ENCODE measurements at places on chromosomes 1 and 21.

DNA sequence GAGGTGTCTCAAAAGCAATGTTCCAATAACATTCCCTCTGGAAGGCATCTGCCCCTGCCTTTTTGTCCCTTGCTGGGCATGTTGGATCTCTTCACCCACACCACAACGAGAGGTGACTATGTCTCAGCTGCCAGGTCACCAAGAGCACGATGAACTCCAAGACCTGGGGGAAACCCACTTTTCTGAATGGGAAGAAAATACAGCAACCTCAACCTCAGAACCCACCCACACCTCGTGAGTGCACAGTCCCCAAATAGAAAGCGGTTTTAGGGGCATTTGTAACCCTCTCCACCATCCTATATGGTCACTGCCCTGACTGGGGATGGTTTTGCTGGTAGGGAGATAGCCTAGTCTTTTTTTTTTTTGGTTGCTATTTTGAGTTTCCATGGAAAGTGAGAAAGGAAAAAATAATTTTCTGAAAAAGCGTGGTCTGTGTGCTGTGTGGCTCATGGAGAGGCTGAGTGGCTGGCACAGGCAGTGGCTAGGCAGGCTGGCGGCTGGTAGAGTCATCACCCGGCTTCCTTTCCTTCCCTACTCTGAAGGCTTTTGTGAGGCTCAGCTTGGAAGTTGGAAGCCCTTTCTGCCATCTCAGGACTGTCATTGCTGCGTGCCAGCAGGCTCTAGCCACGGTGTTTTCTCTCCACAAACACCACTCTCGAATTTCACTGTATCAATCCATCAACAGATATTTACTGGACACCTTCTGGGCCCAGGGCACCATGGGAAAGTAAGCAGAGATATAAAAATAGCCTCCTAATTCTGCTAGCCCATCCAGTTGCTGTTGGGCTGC is 15.8 kb downstream of the TSPAN2 start:
- DNase-seq, result no peak

DNA sequence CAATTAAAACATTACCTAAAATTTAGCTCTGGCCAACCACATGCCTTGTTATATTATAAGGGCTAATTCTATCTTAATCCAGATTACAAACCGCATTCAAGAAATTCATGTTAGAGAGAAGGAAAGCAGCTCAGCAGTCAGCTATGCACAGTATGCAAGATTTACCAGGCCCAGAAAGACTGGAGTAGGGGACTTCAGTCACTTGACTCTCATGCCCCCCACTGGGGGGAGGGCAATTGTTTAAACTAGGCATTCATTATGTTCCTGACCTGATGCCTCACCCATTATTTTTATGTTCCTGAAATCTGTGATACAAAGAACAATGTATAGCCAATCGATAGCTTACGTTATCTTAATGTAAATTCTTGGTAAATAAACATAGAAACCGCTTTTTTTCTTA is 96.9 kb downstream of the ZNF644 start:
- DNase-seq, result no peak

GRCh38 chr21:41766883-41767605 is at the start of gene RIPK4:
RIPK4 (minus strand) TSS chr21:41767052; CDS start chr21:41767041, 11 bp downstream.
- peak; percentile 28 for DNase-seq

DNA sequence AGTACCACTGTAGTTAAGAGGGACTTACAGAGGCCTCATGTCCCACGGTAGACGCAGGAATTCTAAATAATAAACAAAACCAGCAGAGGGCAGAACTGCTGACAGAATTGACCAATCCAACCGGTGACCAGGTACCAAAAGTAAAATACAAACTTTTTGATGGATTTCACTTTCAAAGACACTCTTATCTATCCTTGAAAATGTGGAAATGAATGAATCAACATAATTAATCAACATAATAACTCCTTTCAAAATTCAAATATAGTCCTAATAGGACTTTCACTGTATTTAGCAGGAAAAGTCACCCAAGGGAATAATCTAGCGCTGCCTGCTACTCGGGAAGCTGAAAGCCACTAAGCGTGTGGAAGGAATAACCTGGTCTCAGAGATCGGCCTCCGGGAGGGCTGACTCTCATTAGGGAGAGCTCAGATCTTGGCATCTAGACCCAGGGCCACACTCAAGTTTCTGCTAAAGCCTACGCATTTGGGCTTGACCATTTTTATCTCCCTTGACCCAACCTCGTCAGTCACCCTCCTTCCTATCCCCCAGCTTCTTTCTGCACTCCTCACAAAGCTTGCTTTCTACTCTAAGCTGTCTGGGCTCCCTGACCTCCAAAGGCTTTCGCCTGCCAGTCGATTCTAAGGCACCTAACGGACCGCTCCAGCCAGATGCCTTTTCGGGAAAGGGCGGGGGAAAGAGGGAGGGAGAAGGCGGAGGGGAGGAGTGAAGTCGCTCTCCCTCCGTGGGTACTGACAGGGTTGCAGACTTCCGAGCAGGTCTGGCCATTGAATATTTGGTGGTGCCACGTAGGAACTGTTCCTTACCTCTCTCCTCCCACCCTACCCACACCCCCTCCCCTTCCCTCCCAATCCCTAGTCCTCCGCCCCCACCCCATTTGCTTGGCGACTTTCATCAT is 1.6 kb downstream of the COL11A1 start:
- DNase-seq, result no peak

DNA sequence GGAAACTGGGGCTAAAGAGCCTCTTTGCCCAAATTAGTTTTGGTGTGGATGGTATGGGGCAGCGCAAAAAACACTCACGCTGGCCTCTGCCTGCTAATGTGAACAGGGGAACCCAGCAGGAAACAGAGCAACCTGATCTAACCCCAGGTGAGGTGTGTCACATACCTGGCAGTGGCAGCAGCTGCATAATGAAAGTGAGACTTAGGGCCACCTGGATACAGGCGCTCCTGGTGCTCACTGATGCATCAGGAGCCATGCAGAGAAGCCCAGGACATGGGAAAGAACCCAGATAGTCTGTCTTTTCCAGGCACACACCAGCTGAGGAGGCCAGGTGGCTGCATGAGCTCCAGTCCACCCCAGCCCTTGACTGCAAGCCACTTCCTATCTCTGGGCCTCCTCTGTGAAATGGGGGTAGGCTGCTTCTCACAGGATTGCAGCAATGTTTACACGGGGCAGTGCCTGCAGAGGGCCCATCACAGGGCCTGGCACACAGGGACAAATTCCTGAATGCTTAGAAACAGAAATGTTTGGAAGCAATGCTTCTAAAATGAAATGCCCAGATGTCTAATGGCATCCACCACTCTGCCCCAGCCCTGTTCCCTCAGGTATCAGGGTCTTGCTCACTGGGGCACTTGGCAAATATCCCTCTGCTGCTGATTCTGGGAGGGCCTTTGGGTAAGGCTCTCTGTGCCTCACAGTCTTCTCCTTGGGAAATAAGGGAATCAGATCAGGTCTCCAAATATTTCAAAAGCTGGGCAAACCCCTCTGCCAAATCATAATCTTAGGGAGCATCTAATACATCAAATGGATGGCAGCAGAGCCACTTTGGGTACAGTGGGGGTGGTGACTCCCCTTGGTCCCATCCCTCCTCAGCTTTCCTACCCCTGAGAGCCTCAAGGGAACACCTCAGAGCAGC is 19.9 kb downstream of the DHCR24 start:
- no peak for DNase-seq

- DNase-seq, result no peak
These were observed 173.2 kb downstream of the ROR1 start for GRCh38 chr1:63946866-63947491.

DNA sequence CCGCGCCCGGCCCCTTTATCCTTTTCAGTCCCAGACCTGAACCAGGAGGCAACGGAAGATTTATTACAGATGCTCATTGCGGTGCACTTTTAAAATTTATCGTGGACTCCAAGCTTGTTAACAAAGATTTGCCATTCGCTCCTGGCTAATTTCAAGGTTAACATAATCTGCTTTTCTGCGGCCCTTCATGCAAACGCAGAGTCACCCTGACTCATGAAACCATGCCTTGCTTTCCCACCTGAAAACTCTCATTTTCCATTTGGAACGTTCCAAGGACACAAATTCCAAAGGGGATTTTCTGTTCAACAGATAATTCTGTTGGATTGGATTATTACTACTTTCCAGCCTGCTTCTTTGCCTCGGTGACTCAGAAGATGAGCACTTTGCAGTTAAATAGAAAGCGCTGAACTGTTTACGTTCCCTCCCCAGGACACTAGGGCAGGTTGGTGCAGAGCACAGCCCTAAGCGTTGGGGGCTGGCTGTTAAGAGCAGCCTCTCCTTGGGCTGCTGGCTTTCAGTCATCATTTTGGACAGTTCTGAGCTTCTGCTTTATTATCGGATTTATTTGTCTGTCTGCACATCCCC is 51.1 kb downstream of the CD247 start:
- DNase-seq, result no peak

- no peak for DNase-seq
These were observed 81.1 kb downstream of the LHX4 start for GRCh38 chr1:180311011-180311730.

GRCh38 chr1:34328281-34328799 is 151.6 kb downstream of the C1orf94 start:
- no peak for DNase-seq

DNA sequence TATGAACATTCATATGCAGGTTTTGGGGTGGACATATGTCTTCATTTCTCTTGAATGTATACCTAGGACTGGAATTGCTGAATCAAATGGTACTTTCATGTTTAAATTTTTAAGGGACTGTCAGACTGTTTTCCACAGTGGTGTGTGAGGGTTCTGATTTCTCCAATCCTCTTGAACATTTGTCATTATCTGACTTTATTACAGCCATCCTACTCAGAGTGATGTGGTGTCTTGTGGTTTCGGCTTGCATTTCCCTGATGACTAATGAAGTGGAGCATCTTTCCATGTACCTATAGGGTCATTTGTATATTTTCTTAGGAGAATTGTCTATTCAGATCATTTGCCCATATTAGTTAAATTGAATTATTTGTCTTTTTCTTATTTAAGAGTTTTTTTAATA is 35.4 kb upstream of the ZNF281 start:
- DNase-seq, result no peak

DNA sequence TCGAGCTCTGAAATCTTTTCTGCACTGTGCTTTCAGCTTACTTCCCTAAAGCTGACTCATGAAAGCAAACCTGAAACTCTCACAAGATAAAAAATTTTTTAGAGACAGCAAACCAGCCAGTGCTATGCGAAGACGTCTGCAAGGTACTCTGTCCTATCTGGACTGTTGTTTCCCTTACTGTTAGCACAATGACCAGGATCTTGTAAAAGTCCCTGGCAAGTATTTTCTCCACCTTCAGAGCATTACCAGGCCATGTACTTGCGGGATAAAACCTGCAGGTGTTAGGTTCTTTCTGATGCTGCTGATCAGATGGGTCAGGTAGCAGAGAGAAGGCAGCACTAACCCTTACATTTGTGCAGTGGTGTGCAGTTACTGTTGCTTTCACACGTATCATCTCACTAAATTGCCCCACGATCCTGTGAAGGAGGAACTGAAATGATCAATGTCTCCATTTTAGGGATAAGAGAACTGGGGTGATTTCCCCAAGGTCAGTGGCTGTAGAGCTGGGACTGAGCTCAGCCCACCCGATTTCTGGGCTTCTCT is 56.6 kb downstream of the PLXNA2 start:
- no peak for DNase-seq

GRCh38 chr1:3898994-3899753 is 898 bp downstream of the C1orf174 start:
- DNase-seq, result no peak

- no peak for DNase-seq
These were observed 8.2 kb downstream of the AMPD2 start for GRCh38 chr1:109627692-109628399.

- no peak for DNase-seq
These were observed at the start of gene KRTAP25-1 for GRCh38 chr21:30289215-30289614. KRTAP25-1 (minus strand) TSS chr21:30289514; CDS start chr21:30289490, 24 bp downstream.

GRCh38 chr1:24413350-24414163 is at the start of gene STPG1:
STPG1 (minus strand) TSS chr1:24413782; CDS start chr1:24401388, 12,394 bp downstream.
- DNase-seq, result peak; percentile 57

DNA sequence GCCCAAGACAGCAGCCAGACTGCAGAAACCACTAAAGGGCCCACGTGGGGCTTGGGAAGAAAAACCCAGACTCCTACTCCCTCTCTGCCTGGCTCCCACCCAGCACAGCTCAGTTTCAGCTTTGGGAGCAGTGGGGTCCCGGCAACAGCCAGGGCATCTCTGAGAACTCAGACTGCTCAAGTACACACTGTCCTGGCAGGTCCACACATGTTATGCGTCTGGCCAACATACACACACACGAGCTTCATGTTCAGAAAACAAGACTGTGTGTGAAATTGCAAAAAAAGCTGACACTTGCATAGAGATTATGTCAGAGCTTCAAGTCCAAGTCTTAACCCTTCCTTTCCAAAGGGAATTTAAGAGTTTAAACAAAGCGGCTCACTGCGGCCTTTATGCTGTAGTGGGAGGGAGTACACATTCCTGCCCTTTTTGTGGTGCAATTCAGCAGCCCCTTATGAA is 136.6 kb upstream of the CD34 start:
- DNase-seq, result no peak

GRCh38 chr1:234999513-234999940 is 129.1 kb downstream of the TOMM20 start:
- DNase-seq, result no peak

DNA sequence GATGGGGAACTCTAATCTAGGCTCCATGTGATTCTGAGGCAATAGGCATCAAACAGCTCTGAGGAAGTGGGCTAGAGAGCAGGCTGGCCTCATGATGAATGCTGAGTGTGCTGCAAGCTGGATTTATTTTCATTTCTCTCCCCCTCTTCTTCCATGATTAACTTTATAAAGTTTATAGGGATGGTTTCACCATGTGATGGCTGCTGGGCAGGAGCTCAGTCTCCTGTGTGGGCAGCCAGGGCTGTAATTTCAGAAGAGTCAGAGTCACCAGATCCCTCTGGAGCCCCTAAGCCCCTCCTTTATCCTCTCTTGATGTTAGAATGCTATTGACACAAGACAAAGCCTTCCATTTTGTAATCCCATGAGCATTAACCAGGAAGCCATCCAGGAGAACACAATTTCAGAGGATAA is 143.6 kb downstream of the CNIH3 start:
- no peak for DNase-seq

DNA sequence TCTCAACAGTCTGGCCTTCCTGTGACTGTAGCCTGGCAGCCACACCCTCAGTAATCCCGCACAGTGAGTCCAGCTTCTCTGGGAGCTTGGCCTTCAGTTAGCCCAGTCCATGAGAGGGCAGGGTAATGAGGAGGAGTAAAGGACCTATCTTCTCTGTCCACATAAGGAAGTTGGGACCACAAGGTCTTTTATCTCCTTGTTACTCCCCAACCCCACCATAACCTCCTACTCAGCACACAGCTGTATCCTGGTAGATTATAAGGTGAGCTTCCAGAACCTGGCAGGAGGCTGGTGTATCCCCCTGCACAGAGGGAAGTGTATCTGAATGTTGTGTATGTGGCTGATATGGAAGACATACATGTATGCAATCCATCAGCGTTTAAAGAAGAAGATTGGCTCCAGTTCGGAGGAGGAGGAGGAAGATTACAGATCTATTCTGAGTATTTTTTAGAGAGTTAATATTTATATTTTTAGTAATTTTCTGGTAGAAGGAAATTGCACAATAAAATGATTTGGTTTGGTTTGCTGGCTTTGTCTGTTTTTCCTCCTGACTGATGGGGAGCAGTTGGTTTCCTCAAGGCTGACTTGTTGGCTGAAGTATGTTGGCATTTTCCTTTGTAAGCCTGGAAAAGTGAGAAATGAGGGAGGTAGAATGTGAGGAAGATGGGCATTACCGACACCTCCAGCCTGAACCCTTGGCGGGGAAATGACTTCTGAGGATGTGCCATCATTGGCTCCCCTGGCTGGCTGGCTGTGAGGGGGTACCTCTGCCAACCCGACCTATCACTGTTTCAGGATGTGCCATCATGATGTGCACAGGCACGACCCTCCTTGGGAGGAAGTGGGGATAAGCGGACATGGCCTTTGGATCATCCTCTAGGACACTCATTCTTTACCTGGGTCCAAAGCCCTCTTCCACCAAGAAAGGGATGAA is 5.0 kb downstream of the C1orf226 start:
- no peak for DNase-seq

- DNase-seq, result peak; percentile 37
These were observed 1.2 kb downstream of the PABPC4 start for GRCh38 chr1:39575191-39576015.
